Stimulated activated CD4-positive, alpha-beta T cell treated with anti-CD3 and anti-CD28 coated beads, Interleukin-4, amount 100 ng/mL, for 48 hours (primary cell): ENCODE measurements at places on chromosomes 7 and 10.
A peak's percentile ranks its signal among the peaks of the same experiment; 100 is the strongest.

- DNase-seq: no peak
These were observed at the start of gene GRM8 for GRCh38 chr7:127252778-127253280. TSS of gene GRM8 (minus strand) at chr7:127252941.

- DNase-seq: no peak
These were observed 222.9 kb upstream of the SH2B2 start for GRCh38 chr7:102063690-102064180.

- DNase-seq: no peak
These were observed 1077.1 kb upstream of the C7orf33 start for GRCh38 chr7:147513451-147513850.

- peak; percentile 40 for DNase-seq
These were observed 166.3 kb downstream of the NEURL1 start for GRCh38 chr10:103659674-103660363.

GRCh38 chr10:34959321-34959720, 130.8 kb downstream of the CUL2 start:
- no peak for DNase-seq

- DNase-seq: no peak
These were observed 113.2 kb downstream of the NPTX2 start for GRCh38 chr7:98730326-98730725.
